ENCODE measurements at places on chromosomes 7 and 10.

DNA sequence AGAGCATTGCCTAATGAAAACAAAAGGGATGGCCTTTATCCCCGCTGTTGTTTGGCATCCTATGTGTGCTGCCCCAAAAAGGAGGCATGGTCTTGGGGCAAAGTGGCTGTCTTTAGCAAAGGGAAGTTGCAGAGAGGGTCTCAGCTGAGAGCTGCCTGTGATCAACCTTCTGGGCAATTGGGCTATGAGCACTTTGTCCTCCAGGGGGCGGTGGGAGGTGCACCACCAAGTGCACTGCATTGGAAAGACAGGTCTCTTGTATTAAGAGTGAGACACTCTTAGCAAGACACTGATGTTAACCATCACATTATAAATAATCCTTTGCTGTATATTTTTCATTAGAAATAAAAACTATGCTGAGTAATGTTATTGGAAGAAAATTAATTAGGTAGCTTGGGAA lies 314.8 kb downstream of the POM121L12 start:
- peak; percentile 12 for DNase-seq

DNA sequence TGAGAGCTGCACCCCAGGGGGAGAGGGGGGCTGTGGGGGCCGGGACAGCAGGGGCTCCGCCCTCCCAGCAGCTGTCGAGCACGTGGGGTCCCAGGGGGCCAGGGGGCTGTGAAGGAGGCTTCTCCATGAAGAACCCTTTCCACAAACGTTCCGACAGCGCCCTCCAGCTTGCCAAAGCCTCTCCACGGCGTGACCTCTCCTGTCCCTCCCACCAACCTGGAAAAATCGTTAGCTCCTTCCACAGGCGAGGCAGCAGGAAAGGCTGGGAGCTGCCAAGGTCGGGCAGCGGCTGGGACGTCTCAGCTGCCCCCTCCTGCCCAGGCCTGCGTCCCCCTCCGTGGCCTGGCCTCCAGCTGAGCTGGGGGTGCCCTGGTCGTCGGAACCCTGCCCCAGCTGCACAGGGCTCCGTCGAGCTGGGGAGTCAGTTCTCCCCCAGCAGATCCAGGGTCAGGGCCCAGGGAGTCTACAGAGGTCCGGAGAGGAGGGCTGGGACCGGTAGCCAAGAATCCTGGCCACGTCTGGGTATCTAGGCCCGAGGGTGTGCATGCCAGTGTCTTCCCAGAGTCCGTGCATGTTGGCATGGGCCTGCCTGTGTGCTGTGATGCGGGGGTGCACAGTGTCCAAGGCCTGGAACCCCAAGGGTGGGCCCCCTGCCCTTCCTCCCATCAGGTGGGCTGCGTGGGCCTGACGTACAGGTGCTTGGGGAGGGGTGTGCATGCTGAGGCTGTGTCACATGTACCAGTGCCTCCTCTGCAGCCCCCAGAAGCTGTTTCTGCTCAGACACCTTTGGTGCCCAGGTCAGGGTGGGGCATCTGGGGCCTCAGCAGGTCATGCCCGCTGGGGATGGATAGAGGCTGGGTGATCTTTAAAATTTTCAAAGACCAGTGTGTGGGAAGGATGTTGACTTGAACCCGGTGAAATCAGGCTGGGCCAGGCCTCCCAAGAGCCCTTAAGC lies 66.5 kb downstream of the UNCX start:
- DNase-seq: no peak

DNA sequence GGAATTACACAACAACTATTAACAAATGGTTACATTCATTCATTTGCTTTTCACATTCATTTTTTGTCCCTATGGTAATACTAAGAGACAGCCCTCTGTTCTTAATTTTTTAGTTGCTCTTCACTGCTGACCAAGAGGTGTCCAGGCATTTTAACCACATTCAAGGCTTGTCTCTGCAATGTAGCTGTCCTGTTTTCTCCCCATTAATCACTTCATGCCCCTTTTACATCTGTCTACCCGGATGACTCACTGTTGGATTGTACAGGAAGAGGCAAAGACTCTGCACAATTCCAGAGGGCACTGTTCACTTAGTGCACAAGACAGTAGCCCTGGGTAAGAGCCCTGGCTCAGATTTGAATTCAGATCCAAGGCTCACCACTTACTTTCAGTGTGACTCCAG lies 168.5 kb downstream of the NOC3L start:
- no peak for DNase-seq

- DNase-seq: no peak
These were observed 48.5 kb upstream of the SHTN1 start for GRCh38 chr10:117053482-117053881.

GRCh38 chr7:75737856-75738603 lies 711 bp downstream of the HIP1 start:
- DNase-seq: no peak

GRCh38 chr7:21141476-21141875 lies 286.4 kb upstream of the SP4 start:
- DNase-seq: no peak

DNA sequence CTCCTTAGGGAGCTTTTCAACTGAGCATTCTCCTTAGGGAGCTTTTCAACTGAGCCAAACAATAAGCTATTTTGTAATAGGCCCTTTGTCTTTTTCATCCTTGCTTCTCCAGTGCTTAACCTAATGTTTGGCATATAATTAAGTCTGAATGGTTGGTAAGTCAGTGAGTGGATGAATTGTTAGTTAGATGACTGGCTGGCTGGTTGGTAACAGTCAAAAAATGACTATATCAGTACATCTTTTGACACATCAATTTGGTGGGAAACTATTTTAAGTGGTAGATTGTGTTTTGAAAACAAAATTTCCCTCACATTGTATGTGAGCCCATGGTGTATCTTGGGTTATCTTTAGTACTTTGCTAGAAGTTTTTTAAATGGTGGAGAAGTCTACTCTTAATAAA lies 16.4 kb downstream of the ING3 start:
- no peak for DNase-seq

- no peak for DNase-seq
These were observed 197.2 kb downstream of the GALNT17 start for GRCh38 chr7:71329030-71329660.

GRCh38 chr10:31770307-31770902 lies 158.2 kb downstream of the ARHGAP12 start:
- peak; percentile 69 for DNase-seq

- DNase-seq: no peak
These were observed 68.7 kb downstream of the AFAP1L2 start for GRCh38 chr10:114335614-114336013.

GRCh38 chr7:3089493-3089892 lies 45.8 kb upstream of the CARD11 start:
- peak; percentile 28 for DNase-seq

GRCh38 chr10:116913695-116914094 lies 64.4 kb downstream of the ENO4 start:
- DNase-seq: no peak

- no peak for DNase-seq
These were observed 379.7 kb downstream of the PHTF2 start for GRCh38 chr7:78178319-78178718.

GRCh38 chr7:46352004-46352954 lies 431.2 kb upstream of the IGFBP3 start:
- peak; percentile 22 for DNase-seq

- no peak for DNase-seq
These were observed 221.2 kb downstream of the PLXNA4 start for GRCh38 chr7:132355048-132355447.

- peak; percentile 84 for DNase-seq
These were observed 45.7 kb upstream of the HSPA12A start for GRCh38 chr10:116787893-116788665.

DNA sequence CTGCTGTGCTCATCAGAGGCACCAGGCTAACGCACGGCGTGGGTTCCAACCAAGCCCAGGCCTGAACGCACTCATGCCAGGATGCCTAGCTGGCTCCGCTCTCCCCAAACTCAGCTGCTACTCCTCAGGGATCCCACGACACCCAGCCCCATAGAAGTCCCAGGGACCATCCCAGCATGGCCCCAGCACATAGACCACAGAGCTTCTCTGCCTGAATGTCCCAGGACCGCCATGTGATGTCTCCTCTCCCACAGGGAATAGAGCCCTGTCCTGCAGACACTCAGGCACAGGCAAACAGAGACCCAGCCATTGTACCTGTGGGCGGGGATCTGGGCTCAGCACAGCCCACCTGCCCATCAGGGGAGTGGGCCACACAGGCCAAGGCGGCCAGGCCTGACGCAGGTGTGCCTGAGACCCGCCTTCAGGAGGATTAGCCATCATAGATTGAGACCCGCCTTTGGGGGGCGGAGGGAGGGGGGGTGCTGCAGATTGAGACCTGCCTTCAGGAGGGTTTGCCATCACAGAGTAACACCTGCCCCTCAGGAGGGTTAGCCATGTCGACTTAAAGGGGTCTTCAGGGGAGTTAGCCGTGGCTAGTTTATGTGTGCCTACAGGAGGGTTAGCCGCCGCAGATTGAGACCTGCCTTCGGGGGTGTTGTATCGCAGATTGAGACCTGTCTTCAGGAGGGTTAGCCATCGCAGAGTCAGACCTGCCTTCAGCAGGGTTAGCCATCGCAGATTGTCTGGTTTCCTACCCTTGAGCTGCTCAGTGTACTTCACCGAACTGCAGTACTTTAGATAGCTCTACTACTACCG lies 29.0 kb downstream of the RASGEF1A start:
- no peak for DNase-seq

GRCh38 chr10:15141136-15142054 lies 27.1 kb downstream of the NMT2 start:
- DNase-seq: peak; percentile 51

- DNase-seq: no peak
These were observed 144.3 kb upstream of the ETV1 start for GRCh38 chr7:14133752-14134151.

GRCh38 chr10:26046073-26046700 lies 112.2 kb downstream of the MYO3A start:
- DNase-seq: no peak

Data from activated CD4-positive, alpha-beta memory T cell treated with anti-CD3 and anti-CD28 coated beads for 36 hours (primary cell).